Effector CD4-positive, alpha-beta T cell (primary cell): ENCODE measurements at places on chromosomes 4 and X.

GRCh38 chrX:53421125-53421524 is 1.3 kb downstream of the SMC1A start:
- DNase-seq = no peak

DNA sequence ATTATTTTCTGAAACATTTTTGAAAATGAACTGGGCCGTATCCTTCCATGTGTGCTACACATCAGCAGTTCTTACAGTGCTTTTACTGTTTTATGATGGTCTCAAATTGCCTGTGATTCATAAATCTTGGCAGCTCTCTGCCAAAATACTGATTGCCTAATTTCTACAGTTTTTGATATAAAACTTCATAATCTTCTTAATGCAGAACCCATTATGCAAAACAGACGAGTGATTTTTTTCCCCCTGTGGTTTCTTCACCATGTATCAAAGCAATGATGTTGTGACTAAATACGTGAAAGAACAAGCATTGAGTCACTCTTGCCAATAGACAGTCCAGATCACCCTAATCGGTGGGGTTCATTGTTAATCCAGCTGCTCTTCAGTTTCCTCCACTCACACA is 156.4 kb upstream of the WDR1 start:
- no peak for DNase-seq

DNA sequence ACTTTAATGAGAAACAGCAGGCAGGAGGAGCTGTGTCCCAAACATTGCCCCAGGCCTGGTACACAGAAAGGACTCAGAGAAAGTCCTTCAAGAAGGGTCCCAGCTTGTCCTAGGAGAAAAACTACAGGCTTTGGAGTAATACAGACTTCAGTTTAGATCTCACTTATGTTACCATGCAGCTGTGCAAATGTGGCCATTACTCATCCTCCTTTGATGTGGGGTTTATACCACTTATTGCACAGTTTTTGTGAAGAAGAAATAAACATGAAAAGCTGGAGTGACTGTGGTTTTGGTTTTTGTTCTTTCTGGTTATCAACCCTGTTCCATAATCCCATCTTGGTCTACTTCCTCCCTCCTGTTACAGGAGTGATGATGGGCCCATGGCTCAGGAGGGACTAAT is 8.1 kb upstream of the CYTL1 start:
- DNase-seq = no peak

DNA sequence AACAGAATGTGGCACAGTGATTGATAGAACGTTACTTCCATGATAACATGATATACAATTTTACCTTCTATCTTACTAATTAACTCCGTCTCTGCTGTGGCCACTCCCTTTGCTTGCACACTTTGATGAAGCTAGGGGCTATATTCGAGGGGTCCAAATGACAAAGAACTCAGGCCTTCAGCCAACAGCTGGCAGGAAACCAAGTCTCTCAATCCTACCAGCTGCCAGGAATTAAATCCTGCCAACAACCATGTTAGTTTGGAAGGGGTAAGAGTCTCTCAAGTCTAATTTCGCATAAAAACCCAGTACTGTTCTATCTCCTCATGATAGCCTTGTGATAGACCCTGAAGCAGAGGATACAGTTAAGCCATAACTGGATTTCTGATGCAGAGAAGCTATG is 1122.9 kb upstream of the PCDH10 start:
- no peak for DNase-seq

- DNase-seq = no peak
These were observed 52.0 kb downstream of the ENOPH1 start for GRCh38 chr4:82482387-82482786.

DNA sequence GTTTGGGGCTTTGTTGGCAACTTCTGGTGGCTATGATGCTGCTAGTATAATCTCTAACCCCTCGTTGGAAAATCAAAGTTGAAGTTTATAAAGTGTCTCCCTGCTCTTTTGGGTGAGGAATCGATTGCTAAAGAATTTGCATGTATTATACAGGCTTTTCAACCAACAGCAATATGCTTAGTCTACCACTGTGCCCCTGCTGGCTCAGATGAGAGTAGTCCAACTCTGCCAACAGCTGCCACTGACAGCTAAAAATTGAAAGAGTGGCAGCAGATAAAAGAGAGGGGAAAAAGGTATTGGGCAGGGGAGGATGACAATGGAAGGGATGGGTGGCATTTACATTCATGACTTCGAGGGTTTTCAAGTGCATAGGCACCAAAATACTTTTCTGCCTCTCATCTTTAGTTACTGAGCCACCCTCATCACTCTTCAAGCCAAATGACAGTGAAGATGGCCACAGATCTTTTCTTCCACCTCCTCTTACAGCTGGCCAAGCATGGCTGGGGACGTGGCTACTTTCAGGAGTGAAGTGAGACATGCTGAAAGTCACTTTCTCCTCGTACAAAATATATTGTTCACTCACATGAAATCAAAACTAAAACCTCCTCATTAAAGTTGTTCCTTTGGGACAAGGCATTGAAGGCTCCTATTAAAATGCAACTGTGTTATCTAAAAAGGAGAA is 2.7 kb upstream of the GRIA3 start:
- DNase-seq = no peak

- no peak for DNase-seq
These were observed 10.6 kb upstream of the AMOT start for GRCh38 chrX:112851161-112851779.
